Forelimb muscle (tissue), 1 donor: ENCODE measurements at places on chromosomes 5 and 9. TPM values are rescaled to one million over a fixed set of nuclear protein-coding genes. Genes with fewer than 3 reads are reported as not detected.

Gene GRXCR2
- not detected for polyA plus RNA-seq

Gene MYOT
- polyA plus RNA-seq, result 327 TPM

Gene CDC20B
- polyA plus RNA-seq, result not detected

Gene RGS7BP
- polyA plus RNA-seq, result 8.9 TPM

Gene HAND1
- polyA plus RNA-seq, result not detected

Gene GHR
- 20.0 TPM for polyA plus RNA-seq

Gene CCL28
- polyA plus RNA-seq, result 0.14 TPM

Gene SPINK1
- polyA plus RNA-seq, result not detected

Gene RELL2
- polyA plus RNA-seq, result 0.15 TPM

Gene EGFL7
- polyA plus RNA-seq, result 59.9 TPM
